Fibroblast of skin of left biceps (primary cell): ENCODE measurements at places on chromosomes 5 and 9.

- DNase-seq, result no peak
Observed at GRCh38 chr5:166399781-166400180, 1891.7 kb upstream of the WWC1 start.

GRCh38 chr9:114731701-114732100, 49.7 kb upstream of the TEX48 start:
- no peak for DNase-seq

DNA sequence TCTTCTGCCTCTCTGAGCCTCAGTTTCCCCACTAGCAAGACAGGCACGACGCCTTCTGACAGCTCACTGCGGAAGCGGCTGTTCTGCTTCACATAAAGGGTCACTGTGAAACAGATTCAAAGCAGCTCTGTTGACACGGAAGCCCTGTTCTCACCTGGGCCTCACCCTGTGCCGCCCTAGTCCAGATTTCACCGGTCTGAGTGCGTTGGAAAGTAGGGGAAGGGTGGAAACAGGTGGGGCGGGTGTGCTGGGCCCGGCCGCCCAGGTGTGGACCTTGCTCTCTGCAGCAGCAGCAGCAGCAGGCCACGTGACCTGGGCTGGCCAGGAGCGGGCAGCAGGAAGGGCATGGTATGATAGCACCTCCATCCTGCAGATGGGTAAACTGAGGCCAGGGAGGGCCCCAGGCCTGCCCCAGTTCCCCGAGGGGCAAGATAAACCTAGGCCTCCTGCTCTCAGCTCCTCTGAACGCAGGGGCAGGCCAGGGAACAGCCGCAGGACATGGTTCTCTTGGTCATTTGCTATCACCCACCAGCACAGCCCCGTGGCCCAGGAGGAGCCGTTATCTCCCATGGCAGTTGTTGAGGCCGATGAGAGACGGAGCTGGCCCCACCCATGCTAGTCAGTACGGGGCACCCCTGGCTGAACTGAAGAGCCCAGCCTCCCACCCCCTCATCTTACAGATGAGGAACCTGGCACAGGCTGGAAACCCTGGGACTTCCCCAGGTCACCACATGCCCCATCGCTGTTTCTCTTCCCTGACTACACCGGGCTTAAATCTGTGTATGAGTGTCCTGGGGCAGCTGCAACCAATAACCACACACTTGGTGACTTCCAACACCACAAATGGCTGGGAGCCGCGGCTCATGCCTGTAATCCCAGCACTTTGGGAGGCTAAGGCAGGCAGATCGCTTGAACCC, 12.1 kb downstream of the PTGES2 start:
- no peak for DNase-seq

GRCh38 chr9:136303066-136303824, 649 bp downstream of the CCDC187 start:
- DNase-seq, result no peak

DNA sequence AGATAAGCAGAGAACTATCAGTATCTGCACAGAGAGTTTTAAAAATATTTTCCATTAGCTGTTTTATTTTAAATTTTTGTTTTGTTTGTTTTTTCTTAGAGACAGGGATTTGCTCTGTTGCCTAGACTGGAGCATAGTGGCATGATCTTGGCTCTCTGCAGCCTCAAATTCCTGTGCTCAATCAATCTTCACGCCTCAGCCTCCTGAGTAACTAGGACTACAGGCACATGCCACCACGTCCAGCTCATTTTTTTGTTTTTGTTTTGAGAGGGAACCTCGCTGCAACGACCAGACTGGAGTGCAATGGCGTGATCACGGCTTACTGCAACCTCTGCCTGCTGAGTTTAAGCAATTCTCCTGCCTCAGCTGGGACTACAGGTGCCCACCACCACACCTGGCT, 138.2 kb upstream of the LPAR1 start:
- DNase-seq, result no peak

GRCh38 chr5:134071614-134072207, 42.8 kb upstream of the TCF7 start:
- no peak for DNase-seq

DNA sequence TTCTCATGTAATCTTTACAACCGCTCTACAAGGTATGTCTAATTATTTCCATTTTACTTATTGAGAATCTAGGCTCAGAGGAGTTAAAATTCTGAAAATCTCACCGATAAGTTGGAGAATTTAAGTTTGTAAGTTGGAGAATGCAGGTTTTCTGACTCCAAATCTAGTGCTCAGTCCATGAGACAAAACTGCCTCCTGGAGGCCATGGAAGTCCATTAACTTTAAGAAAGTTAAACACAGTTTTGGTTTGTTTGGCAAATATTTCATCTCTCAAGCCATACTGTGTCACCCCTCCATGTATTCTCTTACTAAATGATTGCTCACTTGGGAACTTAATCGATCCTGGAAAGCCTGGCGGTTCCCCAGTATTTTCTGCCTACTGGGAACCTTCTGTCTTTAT, 52.6 kb downstream of the INIP start:
- no peak for DNase-seq

- no peak for DNase-seq
Observed at GRCh38 chr9:127092041-127092608, 30.3 kb downstream of the ANGPTL2 start.

- no peak for DNase-seq
Observed at GRCh38 chr9:27469550-27469949, 54.5 kb upstream of the IFNK start.

- no peak for DNase-seq
Observed at GRCh38 chr5:139660105-139660922, 12.2 kb downstream of the CXXC5 start.

- DNase-seq, result no peak
Observed at GRCh38 chr5:132261881-132262845, 4.7 kb downstream of the PDLIM4 start.

DNA sequence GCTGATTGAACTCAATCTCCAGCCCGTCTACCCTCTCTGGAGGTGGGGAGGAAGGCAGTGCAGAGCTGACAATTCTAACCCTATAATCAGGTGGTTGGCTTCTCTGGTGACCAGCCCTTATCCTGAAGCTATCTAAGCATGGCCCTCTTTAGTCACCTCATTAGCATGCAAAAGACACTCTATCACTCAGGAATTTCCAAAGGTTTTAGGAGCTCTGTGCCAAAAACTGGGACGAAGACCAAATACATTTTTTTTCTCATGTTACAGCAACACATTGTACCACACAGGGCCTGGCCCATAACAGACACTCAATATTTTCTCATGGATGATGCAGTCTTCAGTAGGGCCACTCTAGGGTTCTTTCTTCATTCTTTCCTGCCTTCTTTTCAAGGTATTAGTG, 118.8 kb upstream of the VLDLR start:
- DNase-seq, result no peak

GRCh38 chr9:19199012-19199411, 31.5 kb upstream of the DENND4C start:
- no peak for DNase-seq

DNA sequence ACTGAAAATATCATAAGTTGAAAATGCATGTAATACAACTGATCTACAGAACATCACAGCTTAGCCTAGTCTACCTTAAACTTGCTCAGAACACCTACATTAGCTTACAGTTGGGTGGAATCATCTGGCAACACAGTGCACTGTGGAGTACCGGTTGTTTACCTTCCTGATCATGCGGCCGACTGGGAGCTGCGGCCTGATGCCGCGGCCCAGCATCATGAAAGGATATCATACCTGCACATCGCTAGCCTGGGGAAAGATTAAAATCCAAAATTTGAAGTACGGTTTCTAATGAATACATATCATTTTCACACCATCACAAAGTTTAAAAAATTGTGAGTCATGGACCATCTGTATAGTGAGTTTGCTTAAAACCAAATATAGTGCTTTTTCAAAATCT, 1.8 kb downstream of the HACD4 start:
- DNase-seq, result no peak

GRCh38 chr9:88791105-88791805, 200.0 kb upstream of the S1PR3 start:
- DNase-seq, result peak; percentile 65

DNA sequence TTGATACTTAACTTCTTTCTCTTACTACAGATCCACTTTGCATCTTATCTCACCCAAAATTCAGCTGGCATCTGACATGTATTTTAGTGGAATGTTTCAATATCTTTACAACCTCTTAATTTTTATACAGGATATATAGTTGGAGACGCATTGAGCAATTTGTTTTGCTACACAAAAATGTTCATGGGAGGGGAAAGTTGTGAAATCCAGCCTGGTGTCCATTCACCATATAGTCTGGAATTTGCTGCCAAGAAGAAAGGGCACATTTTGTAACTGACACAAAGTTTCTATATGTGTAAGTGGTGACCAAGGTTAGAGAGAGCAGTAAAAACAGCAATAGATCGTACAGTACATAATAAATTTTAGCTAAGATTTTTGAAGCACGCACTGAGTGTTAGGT, 14.0 kb upstream of the CHD1 start:
- no peak for DNase-seq

DNA sequence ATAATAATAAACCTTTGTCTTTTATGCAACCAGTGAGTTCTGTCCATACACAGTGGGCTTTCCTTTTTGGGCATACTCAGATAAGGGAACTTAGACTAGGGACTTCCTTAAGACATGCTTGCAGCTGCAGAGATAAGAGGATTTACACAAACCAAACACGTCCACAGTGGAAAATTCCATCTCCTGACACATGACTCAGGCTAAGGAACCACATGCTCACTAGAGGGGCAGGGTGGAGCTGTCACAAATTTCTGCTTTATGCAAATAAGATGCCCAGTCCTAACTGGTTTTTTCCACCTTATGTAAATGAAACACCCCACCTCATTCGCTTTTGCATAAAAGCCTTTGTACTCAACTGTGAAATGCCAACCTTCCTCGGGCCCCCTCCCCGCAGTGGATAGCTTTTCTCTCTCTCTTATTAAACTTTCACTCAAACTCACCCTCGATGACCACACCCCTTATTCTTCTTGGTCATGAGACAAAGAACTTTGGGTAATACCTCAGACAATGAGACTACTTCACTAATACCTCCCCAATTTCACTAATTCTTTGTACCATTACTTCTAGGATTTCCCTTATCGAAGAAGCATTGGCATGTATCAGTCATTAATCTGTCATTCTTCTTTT, 170.3 kb upstream of the FTMT start:
- DNase-seq, result no peak

DNA sequence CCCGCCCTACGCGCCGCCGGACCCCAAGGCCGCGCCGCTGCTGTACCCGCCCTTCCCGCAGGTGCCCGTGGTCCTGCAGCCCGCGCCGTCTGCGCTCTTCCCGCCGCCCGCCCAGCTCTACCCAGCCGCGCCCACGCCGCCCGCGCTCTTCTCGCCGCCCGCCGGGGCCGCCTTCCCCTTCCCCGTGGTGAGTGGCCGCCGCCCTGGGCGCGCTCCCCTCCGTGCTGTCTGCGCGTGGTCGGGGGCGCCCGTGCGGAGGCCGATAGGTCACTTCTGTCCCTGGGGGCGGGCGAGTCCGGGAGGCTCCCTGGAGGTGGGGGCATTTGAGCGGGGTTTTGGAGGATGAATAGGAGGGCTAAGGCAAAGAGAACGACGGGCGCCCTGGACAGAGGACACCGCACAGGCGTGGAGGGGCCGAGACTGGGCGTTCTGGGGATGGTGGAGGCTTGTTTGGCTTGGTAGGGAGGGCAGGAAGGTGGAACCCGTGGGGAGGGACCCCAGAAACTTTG, 9.6 kb downstream of the PRRT1B start:
- no peak for DNase-seq

DNA sequence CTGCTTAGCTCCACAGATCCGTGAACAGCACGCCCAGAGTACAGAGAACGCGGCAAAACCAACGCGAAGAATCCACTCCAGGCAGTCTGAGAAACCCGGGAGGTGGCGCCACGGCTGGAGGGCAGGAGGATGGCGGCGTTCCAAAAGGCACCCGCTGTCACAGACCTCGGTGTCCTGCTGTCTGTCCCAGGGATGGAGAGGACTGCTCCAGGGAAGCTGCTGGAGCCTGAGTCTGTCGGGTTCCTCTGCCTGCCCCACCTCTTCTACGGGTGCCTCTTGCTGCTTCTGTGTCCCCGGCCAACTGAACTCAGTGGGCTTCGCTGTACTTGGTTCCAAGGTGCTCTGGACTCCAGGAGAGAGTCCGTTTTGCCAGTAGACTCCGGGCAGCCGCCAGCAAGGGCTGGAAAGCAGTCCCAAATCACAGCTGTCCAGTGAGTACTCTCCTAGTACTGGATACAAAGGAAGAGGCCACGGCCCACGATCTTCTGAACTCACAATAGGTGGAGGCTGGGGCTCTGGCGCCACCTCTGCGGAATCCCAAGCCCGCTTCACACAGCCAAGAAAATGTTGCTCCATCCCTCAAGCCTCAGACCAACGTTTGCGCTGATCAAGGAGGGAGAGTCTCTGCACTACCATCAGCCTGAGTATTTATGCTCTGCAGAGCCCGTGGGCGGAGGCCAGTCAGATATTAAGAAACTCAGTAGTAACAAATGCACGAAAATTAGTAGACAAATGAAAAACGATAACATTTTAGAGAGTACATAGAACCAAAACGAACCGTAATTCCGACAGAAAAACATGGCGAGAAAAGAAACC, 440 bp downstream of the ANXA2R start:
- DNase-seq, result no peak

DNA sequence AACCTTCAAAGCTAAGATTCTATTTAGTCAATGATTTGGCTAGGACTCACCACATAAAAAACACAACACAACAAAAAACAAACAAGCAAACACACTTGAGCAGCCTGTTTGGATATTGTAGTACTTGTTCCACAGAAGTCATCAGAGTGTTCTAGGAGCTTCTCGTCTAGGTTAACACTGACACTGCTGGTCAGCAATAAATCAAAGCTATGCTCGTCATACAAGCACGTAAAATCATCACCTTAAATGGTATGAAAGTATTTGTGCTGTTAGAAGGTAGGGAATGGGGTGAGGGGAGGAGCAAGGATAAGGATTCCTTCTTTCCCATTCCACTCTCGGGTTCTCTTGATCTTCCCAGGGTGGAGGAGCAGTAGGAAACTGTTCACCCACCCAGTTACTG, 88.0 kb downstream of the ARL15 start:
- no peak for DNase-seq

DNA sequence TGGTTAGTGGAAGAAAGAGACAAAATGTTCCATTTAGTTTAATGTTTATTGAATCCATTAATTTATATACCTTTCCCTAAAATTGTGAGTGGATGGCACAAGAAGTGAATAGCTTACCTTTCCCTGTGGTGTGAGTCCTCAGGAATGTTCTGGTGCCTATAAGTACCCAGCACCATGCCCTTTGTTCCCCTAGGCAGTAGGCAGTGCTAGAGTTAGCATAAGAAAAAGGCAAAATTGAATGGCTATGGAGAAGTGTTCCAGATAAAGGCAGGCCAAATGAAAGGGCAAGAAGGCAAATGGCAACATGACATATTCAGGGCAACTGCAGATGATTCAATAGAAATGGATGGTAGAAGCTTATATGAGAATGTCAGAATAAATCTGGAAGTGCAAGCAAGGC, 370.8 kb upstream of the PTGER4 start:
- no peak for DNase-seq

- DNase-seq, result no peak
Observed at GRCh38 chr5:144131261-144131660, 39.2 kb downstream of the YIPF5 start.
